ENCODE measurements at places on chromosomes 6 and 20.

GRCh38 chr20:36421641-36422040 lies 115.5 kb downstream of the DLGAP4 start:
- no peak for DNase-seq
- peaks cover 5% of the 10 kb centered on the region for H3K27me3 ChIP-seq
- H3K4me3 ChIP-seq = no peak overlapping the region
- H3K4me1 ChIP-seq = no peaks in the 10 kb centered on the region
- H3K36me3 ChIP-seq = no peaks in the 10 kb centered on the region
- H3K27ac ChIP-seq = no peak overlapping the region

- no peak overlapping the region for H3K4me3 ChIP-seq
- no peak overlapping the region for H3K27ac ChIP-seq
- H3K27me3 ChIP-seq = no peaks in the 10 kb centered on the region
These were observed 166.5 kb downstream of the GMDS start for GRCh38 chr6:2078888-2079287.

GRCh38 chr6:41560431-41561192 lies 14.4 kb downstream of the FOXP4 start:
- H3K27me3 ChIP-seq = no peaks in the 10 kb centered on the region
- H3K27ac ChIP-seq = no peak overlapping the region
- H3K36me3 ChIP-seq = no peaks in the 10 kb centered on the region
- H3K4me1 ChIP-seq = no peaks in the 10 kb centered on the region
- no peak for DNase-seq

DNA sequence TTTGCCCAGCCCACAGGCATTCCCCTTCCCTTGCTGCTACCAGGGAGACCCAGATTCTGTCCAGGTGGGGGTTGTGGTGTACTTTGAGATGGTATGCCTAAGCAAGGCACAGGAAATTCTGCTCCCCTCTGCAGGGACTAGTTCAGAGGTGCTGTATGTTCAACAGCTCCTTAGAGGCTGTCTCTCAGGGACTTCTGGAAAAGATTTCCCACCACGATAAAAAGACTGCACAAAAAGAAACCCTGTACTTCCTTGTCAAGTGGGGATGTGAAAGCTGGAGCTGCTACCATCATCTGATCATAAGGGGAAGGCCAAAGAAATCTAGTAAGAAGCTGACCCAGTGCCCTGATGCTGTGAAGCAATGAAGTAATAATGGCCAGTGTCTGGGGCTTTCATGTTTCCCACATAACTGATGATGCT lies 51.5 kb upstream of the SMIM29 start:
- no peaks in the 10 kb centered on the region for H3K36me3 ChIP-seq
- H3K4me3 ChIP-seq = no peak overlapping the region
- peaks cover 5% of the 10 kb centered on the region for H3K4me1 ChIP-seq
- H3K27me3 ChIP-seq = no peaks in the 10 kb centered on the region
- DNase-seq = no peak
